ENCODE measurements at places on chromosomes 6 and 20.

- no peak for DNase-seq
Observed at GRCh38 chr6:57423468-57423867, 106.0 kb downstream of the PRIM2 start.

DNA sequence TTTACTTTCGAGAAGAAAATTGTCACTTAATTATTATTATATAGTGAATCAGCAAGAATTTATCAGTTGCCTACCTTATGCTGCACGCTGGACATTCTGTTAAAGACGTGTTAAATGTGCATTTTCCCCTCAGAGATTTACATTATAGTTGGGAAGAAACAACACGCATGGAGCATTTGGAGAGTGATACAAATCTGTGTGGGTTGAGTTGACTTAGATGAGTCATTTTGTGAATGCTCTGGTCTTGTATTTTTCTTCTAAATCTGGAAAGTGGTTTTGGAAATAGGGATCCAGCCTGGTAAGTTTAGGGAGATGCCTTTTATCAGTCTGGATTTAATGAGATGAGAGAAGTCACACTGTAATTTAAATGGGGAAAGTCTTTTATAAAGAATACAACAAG is 24.0 kb upstream of the SMIM26 start:
- DNase-seq, result no peak

GRCh38 chr20:51747182-51747911 is 20.8 kb downstream of the ATP9A start:
- no peak for DNase-seq

DNA sequence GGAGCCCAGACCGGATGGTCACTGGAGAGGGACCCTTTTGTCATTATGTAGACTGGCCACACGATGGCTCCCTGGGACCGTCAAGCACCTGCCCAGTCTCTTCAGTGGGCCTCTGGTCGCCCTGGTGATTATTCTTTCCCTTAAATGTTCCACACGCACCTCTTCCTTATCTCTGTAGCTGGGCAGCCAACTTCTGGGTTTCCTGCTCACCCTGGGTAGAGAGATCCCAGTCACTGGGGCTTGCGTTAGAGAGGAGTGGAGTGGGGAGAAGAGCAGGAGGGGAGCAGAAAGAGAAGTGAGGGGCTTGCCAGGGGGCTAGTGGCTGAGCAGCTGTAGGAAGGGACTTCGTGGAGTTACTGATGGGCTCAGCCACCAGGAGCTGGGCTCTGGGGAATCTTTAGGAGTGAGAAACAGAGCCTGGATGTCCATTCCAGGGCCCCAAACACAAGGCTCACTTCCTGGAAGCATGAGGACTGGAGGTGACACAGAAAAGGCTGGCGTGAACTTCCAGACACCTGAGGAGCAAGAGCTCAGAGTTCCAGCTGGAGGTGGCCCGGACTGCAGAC is 150.1 kb downstream of the DHX35 start:
- DNase-seq, result no peak

GRCh38 chr6:93389192-93389591 is 30.2 kb downstream of the EPHA7 start:
- DNase-seq, result no peak

DNA sequence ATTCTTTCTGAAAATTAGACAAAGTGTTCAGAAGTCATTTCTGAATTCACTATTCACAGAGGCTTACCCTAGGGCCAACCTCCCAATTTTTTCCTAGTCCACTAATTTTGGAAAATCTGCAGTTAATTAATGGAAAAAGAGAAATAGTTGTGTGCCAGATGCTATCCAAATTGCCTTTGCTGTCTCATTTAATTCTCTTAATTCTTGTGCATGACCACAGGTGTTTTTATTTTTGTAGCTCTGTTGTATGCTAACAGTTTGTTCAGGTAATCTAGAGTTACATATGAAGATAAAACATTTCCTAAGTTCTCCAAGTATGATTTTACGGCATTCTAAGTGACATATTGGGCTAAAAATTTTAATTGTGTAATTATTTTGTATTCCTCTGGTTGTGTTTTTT is 96.8 kb downstream of the SCAF8 start:
- no peak for DNase-seq

DNA sequence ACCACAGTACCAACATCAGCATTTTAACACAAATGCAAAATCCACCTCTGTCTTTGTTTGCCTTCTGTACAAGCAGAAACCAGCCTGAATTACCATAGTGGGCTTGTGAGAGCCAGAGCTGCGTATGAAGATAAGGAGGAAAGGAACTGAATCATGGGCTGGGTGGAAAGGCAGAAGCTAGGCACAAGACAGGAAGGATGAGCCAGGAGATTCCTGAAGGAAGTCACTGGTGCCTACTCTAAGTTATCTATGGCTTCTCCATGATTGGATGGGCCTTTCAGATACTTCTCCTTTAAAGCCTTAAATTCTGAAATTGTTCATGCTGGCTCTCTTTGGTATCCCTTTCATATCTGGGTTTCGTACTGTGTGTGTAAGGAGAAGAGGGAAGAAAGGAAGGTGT is 140.6 kb downstream of the LCA5 start:
- DNase-seq, result no peak

GRCh38 chr6:110392727-110393126 is 22.6 kb downstream of the DDO start:
- no peak for DNase-seq

DNA sequence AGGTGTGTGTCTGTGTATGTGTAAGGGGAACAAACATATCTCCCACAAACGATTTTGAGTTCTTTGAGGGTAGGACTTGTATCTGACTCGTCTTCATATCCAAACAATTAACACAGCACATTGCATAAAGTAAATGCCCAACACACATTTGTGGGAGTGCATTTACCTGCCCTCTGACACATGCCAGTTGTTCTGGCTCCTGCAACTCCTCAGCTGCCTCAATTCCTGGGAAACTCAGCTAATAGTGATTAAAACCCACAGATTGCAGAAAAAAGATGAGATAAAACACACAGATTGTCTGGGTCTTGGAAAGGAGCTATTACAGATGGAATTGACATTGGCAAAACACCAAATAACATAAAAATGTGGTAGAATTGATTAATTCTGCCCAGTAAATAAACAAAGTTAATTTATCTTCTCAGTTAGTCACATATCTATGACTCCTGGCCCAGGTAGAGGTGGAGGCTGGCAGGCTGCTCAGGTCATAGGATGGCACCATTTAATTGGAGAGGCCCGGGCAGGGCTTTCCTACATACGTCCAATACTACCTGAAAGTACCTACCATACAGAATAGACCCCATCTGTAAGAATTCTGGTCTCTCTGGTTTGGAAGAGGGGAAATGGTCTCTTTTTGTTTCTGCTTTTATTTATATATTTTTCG is 71.5 kb upstream of the IFNGR1 start:
- no peak for DNase-seq

GRCh38 chr6:10413850-10414738 is 780 bp downstream of the TFAP2A start:
- no peak for DNase-seq

DNA sequence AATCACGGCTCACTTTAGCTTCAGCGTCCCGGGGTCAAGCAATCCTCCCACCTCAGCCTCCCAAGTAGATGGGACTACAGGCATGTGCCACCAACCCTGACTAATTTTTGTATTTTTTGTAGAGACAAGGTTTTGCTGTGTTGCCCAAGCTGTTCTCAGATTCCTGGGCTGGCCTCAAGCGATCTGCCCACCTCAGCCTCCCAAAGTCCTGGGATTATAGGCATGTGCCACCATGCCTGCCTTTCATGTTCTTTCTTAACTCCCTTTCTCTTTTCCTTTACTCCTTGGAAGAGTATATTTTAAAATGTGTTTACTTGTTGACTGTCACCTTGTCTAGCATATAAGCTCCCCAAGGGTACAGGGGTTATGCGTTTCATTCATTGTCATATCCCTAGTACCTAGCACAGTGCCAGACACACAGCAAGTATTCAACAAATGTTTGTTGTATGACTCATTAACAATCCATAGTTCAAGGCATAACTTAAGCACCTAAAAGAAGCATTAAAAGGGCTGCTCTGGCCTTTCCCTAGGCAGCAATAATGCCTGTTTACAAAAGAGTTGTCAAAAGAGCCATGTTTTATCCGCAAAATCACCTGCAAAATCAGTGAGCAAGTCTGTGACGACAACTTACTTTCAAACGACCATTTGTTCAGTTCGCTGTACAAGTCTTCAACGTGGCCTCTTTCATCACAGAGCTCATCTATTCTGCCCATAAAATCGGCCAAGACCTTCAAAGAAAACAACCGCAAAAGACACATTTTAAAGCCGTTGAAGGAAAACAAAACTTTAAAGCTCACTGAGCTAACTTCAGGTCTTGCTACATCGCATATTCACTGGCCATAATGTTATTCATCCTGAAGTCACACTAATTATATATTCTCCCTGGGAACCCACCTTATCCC is 4.6 kb downstream of the CYP24A1 start:
- DNase-seq, result no peak

GRCh38 chr20:47417245-47418068 is 61.0 kb upstream of the ZMYND8 start:
- no peak for DNase-seq

DNA sequence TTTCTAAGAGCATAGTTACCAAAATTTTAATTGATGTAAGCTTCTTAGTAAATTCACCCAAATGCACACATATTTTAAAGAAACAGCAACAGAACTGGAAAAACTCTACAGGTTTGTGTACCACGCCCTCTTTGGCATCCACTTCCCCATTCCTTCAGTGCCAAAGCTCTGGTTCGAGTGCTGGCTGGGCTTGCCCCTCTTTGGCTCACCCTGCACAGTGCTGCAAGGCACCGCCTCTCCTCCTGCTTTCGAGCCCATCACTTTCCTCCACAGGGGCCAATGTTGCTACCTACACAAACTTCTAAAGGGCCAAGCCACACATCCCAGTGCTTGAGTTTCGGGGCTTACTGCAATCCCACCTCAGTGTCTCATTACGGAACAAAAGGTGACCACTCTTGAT is 9.6 kb downstream of the LRP11 start:
- DNase-seq, result no peak

GRCh38 chr6:85390775-85391174 is 59.1 kb upstream of the NT5E start:
- DNase-seq, result no peak

DNA sequence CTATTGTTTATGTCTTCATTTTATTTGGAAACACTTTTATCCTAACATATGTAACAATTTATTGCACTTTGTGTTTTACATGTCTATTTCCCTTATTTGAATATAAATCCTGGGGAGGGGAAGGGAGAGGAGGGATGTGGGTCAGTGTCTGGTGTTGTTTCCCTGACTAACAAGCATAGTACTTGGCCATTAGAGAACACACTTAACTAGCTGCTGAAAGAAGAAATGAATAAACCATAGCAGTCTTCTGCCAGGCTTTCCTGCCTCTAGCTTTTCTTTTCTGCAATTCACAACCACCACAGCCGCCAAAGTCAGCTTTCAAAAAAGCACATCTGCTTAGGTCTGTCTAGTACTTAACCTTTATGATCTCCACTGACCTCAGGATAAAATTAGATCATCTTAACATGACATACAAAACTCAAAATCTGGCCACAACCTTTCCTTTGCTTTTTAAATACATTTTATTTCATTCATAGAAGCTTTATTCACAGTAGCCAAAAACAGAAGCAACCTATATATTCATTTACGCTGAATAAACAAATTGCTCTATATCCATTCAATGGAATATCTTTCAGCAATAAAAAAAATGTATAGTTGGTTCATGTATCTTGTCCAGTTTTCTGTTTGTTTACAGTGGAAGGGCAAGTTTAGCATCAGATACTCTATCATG is 16.3 kb downstream of the PDSS2 start:
- no peak for DNase-seq

DNA sequence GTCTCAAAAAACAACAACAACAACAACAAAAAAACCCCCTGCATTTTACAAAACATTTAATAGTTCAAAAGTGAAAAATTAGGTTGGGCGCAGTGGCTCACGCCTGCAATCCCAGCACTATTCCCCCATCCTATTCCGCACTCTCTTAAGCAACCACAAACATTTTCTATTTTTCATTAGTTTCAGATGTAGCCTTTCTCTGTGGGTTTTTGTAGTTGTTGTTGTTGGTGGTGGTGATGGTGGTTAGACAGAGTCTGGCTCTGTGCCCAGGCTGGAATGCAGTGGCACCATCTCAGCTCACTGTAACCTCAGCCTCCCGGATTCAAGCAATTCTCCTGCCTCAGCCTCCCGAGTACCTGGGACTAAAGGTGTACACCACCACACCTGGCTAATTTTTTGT is 6.4 kb upstream of the GMNN start:
- no peak for DNase-seq

GRCh38 chr6:50030777-50031562 is 9.2 kb upstream of the DEFB110 start:
- DNase-seq, result no peak

DNA sequence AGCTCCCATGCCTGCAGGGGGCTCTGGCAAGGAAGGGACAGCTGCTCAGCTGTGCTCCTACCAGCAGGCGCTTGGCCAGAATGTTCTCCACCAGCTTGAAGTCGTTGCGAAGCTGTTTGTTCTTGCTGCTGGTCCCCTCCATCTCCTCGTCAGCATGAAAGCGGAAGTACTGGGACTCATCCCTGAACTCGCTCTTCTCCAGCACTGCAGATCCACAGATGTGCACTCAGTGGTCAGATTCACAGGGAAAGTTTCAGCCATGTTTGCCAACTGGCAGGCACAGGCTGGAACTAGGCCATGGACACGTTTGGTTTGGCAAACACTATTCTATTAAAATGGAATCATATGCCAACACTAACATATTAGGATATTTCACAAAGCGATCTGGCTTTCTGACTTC is 167.9 kb downstream of the PREX1 start:
- no peak for DNase-seq

- DNase-seq, result no peak
Observed at GRCh38 chr6:69422475-69422874, 374.3 kb downstream of the LMBRD1 start.

DNA sequence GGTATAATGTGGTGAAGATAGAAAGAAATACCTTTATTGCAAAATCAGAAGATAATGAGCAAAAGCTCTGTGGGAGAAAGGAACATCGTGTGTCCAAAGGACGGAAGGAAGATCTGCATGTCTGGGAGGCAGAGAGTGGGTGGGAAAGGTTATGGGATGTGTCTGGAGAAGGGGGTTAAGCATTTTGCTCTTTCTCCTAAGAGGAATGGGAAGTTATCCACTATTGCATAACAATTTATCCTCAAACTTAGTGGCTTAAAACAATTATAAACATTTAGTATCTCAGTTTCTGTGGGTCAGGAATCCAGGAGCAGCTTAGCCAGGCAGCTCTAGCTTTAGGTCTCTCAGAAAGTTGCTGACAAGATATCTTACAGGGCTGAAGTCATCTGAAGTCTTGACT is 229.1 kb upstream of the CITED2 start:
- DNase-seq, result no peak

DNA sequence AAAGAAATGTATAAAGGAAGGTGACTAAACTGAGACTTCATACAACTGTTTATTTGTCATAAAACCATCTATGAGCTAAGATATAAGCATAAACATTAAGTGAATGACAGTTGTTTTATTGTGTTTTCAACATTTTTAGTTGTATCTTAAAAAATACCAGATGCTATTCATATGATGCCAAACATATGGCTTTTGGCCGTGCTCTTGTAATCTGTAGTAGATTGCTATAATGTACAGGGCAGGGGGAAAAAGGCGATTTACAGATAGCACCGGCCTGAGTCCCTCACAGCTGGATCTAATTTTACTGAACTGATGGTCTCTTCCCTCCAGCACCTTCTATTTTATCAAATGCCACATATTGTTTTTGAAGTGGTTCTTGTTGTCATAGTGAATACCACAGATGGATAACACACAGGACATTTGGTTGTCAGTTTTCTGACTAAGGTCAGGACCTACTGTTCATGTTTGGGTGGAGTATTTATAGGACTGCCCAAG is 48.2 kb downstream of the CENPW start:
- no peak for DNase-seq
